MCF 10A (cell line): ENCODE measurements at places on chromosomes 7 and 10. TPM values are rescaled to one million over a fixed set of nuclear protein-coding genes. Genes with fewer than 3 reads are reported as not detected.
A peak's percentile ranks its signal among the peaks of the same experiment; 100 is the strongest.

- DNase-seq: no peak
- H3K36me3 ChIP-seq: peaks cover 6% of the 10 kb centered on the region
- H3K4me1 ChIP-seq: no peaks in the 10 kb centered on the region
Measured at GRCh38 chr7:1843271-1843861, 173.3 kb downstream of the ELFN1 start.

The OGDHL gene
- total RNA-seq: 0.22 and 0.28 TPM in 2 replicates

DNA sequence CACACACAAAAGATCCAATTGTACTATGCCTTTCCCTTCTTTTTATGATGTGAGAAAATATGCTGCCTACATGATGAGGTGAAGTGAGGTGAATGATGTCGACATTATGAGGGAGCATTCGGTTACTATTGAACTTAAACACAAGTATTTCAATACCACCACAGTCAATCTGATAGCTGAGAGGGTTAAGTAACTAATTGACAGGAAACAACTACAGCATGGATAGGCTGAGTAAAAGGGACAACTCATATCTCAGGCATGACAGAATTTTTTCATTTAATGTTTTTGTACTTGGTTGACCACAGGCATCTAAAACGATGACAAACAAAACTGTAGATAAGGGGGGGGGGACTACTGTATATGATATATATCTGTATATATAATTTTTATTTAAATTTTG, 488.9 kb downstream of the SH2D4B start:
- no peaks in the 10 kb centered on the region for H3K36me3 ChIP-seq
- no peak for DNase-seq
- H3K4me1 ChIP-seq: peaks cover 4% of the 10 kb centered on the region
- no peak overlapping the region for H3K27ac ChIP-seq

GRCh38 chr7:145884716-145885514, 231.7 kb upstream of the CNTNAP2 start:
- H3K27ac ChIP-seq: no peak overlapping the region
- H3K27me3 ChIP-seq: peaks cover 8% of the 10 kb centered on the region
- H3K36me3 ChIP-seq: no peaks in the 10 kb centered on the region
- peaks cover 3% of the 10 kb centered on the region for H3K4me1 ChIP-seq

The MKLN1 gene
- total RNA-seq: 35.6 and 35.8 TPM in 2 replicates

- no peaks in the 10 kb centered on the region for H3K4me1 ChIP-seq
- no peak for DNase-seq
- no peaks in the 10 kb centered on the region for H3K27me3 ChIP-seq
- peaks cover 6% of the 10 kb centered on the region for H3K36me3 ChIP-seq
- H3K4me3 ChIP-seq: no peak overlapping the region
Measured at GRCh38 chr7:135194494-135195095, 16.7 kb downstream of the WDR91 start.

GRCh38 chr7:103752995-103753394, 236.5 kb downstream of the RELN start:
- no peaks in the 10 kb centered on the region for H3K4me1 ChIP-seq
- no peak overlapping the region for H3K27ac ChIP-seq
- H3K27me3 ChIP-seq: peaks cover 28% of the 10 kb centered on the region
- H3K36me3 ChIP-seq: no peaks in the 10 kb centered on the region

- H3K27me3 ChIP-seq: no peaks in the 10 kb centered on the region
- no peak overlapping the region for H3K27ac ChIP-seq
- no peaks in the 10 kb centered on the region for H3K36me3 ChIP-seq
- H3K4me1 ChIP-seq: no peaks in the 10 kb centered on the region
Measured at GRCh38 chr10:47173929-47174442, 126.0 kb upstream of the GDF10 start.

The LAMB4 gene
- 0.35 TPM in 1 of 2 replicates, not detected in the other for total RNA-seq

DNA sequence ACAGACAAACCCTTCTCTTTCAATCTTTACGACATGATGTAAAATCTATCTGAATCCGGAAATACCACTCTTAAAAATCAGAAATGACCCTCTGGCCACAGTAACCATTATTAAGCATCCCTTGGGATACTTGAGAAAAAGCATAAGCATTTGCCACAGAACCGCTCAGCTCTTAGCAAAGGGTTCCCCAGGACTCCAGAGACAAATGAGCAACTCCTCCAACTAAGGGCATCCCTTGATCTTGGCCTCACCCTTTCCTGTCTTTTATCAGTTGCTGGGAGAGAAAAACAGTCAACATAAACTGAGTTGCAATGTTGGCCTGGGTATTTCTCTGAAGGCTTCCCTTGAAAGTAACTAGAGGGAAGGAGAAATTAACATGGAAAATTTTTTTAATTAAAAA, 3.5 kb downstream of the PDLIM1 start:
- H3K27me3 ChIP-seq: no peaks in the 10 kb centered on the region
- no peaks in the 10 kb centered on the region for H3K36me3 ChIP-seq
- no peak for DNase-seq
- H3K27ac ChIP-seq: no peak overlapping the region
- H3K4me1 ChIP-seq: peaks cover 18% of the 10 kb centered on the region
- H3K4me3 ChIP-seq: no peak overlapping the region

DNA sequence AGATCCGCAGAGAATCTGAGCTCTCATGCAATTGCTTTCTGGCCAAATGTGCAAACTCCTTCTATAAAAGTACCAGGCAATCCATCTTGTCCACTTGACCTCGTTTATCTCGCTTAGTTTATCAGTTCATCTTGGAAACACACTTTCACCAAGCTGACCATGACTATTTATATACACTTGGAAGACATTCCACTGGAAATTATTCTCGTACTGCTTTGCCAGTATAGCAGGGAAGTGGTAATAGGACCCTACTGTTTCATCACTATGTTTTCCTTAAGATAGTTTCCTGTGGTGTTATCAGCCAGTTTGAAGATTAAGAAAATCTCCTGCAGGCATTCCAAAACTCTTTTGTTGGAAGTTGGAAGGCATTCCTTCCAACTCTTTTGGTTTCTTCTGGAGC, 115.3 kb upstream of the FAM171A1 start:
- no peak overlapping the region for H3K4me3 ChIP-seq
- no peaks in the 10 kb centered on the region for H3K4me1 ChIP-seq
- DNase-seq: no peak
- H3K27me3 ChIP-seq: peaks cover 26% of the 10 kb centered on the region
- H3K27ac ChIP-seq: no peak overlapping the region

DNA sequence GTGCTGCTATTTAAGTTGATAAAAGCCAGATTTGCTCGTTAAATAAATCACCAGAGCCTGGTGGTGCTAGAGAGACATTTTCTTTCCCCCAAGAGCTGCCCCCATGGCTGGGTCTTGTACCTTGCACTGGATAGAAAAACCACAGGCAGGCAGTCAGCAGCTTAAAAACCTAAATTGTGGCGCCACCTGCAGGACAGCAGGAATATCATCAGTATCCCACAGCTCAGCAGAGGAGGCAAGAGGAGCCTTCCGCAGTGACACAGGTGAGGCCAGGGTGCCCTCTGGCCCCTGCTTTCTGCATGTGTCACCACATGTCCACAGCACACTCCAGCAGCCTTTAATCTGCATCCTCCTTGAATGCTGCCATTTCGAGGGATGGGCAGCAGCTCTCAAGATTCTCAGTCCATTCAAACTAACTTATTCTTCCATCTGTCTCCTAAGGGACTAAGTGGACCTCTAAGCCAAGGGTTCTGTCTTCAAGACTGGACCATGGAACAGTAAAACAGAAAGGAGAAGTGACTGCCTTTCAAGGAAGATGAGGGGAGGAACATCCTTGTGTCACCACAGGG, 4.5 kb upstream of the PLXNA4 start:
- DNase-seq: peak; percentile 78
- peaks cover 32% of the 10 kb centered on the region for H3K27me3 ChIP-seq
- no peaks in the 10 kb centered on the region for H3K4me1 ChIP-seq
- no peak overlapping the region for H3K27ac ChIP-seq

GRCh38 chr7:131355917-131356777, 28.5 kb downstream of the MKLN1 start:
- H3K27ac ChIP-seq: no peak overlapping the region
- no peak overlapping the region for H3K4me3 ChIP-seq
- no peaks in the 10 kb centered on the region for H3K36me3 ChIP-seq
- DNase-seq: peak; percentile 54
- no peaks in the 10 kb centered on the region for H3K27me3 ChIP-seq

The NODAL gene
- not detected in 2 replicates for total RNA-seq

The OR9A2 gene
- total RNA-seq: not detected in 2 replicates

The VAX1 gene
- total RNA-seq: not detected in 2 replicates

The TACC2 gene
- 66.8 and 89.0 TPM in 2 replicates for total RNA-seq

DNA sequence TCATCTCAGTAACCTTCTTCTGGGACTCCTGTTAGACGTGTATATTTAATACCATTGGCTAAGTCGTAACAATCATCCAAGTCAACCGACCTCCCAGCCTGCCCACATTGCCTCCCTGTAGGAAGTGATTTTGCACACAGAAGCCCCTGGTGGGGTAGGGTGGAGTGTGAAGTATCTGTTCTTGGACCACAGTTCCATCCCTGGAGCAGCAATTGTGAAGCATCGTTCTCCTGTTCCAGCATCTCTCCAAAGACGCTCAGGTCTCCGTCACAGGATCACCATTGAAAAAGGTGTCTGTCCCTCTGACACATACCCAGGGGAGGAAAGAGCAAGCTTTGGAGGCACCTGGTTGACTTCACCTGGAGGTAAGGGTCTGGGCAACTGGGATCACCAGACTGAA, 72.9 kb downstream of the CCDC3 start:
- H3K27ac ChIP-seq: no peak overlapping the region
- no peaks in the 10 kb centered on the region for H3K4me1 ChIP-seq
- H3K4me3 ChIP-seq: no peak overlapping the region
- no peak for DNase-seq

GRCh38 chr10:58048936-58049335, 218.8 kb downstream of the IPMK start:
- peaks cover 5% of the 10 kb centered on the region for H3K4me1 ChIP-seq
- H3K27me3 ChIP-seq: no peaks in the 10 kb centered on the region
- H3K4me3 ChIP-seq: no peak overlapping the region
- DNase-seq: no peak

GRCh38 chr7:133662276-133662675, 409.4 kb downstream of the EXOC4 start:
- DNase-seq: no peak
- no peak overlapping the region for H3K27ac ChIP-seq
- no peaks in the 10 kb centered on the region for H3K4me1 ChIP-seq
- H3K4me3 ChIP-seq: no peak overlapping the region

- no peak overlapping the region for H3K27ac ChIP-seq
- no peaks in the 10 kb centered on the region for H3K36me3 ChIP-seq
- no peak overlapping the region for H3K4me3 ChIP-seq
- H3K27me3 ChIP-seq: no peaks in the 10 kb centered on the region
Measured at GRCh38 chr10:78770167-78771090, 298.3 kb upstream of the ZMIZ1 start.

The SLC26A3 gene
- total RNA-seq: not detected in 2 replicates

DNA sequence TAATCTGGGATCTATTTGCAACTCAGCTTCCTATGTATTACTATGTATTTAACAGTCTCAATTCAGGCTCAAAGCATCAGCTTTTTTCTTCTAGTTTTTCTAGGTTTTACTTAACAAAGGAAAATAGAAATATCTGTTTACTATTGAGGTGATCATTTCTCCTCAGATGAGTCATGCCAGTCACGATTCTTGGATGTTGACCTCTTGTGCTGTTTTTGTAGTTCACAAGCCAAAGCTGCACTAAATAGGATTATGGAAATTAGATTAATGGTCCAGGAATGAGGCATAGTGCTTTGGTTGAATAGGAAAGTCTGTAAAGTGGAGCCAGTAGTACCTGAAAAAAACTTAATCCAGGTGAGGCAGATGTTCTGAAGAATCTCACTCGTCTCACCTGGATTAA, 198.3 kb upstream of the KAT6B start:
- H3K27me3 ChIP-seq: no peaks in the 10 kb centered on the region
- no peak overlapping the region for H3K27ac ChIP-seq
- H3K4me1 ChIP-seq: peaks cover 5% of the 10 kb centered on the region
- peaks cover 6% of the 10 kb centered on the region for H3K36me3 ChIP-seq

The ACTR3C gene
- 3.5 and 3.6 TPM in 2 replicates for total RNA-seq

DNA sequence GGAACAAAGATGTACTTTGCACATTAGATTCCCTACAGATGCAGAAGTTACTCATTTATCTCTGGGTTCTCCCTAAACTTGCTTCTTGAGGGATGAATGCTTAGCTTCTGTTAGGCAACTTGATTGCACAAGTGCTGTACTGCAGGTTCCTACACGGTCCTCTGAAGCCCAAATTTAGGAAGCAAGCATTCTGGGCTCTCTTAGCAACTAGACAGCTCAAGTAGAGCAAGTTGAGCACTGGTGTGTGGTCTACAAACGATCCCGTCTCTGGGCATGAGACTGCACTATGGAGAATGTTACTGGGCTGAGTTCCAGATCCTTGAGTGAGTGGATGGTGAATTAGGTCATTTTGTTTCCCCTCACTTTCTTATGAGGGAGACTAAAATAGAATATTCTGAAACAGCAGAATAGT, 14.3 kb downstream of the SEMA3D start:
- no peak overlapping the region for H3K4me3 ChIP-seq
- H3K27ac ChIP-seq: no peak overlapping the region
- no peak for DNase-seq
